ENCODE measurements at places on chromosomes 16 and 17.

DNA sequence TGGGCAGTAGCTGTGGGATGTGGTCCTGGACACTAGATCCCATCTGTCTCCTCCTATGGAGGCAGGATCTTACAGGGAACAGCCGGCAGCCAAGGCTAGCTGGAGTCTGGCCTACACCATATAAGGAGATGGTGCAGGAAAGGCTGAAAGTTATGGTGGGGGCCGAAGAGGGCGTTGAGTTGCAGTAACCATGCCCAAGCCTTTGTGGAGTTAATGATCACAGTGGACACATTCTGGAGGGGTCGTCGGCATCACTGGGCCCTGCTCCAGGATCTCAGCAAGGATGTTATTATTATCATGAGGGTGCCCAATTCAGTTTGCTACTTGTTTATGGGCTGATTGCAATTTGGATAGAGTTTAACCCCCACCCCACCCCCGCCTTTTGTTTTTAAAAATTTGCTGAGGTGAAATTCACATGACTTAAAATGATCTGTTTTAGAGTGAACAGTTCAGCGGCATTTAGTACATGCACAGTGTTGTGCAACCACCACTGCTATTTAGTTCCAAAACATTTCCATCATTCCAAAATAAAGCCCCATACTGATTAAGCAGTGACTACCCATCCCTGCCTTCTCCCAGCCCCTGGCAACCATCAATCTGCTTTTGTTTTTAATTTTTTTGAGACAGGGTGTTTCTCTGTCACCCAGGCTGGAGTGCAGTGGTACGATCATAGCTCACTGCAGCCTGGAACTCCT, 184.3 kb upstream of the CACNG3 start:
- no peak for DNase-seq

DNA sequence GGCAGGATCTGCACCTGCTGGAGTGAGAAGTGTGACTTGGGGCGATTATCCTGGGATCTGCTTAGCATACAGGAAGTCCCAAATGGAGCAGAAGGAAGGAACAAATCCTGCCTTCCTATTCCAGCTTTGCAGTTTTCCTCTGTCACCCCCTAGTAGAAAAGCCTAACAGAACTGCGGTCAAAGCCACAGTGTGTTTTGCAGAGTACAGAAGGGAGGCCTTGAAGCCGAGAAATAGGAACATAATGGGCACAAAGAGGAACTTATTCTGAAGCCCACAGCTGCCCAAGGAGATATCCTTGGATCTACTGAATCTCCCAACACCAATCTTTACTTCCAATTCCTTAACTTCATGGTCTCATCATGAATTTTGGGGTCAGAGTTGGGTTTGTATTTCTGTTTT, 8.5 kb downstream of the KRTAP1-5 start:
- no peak for DNase-seq

DNA sequence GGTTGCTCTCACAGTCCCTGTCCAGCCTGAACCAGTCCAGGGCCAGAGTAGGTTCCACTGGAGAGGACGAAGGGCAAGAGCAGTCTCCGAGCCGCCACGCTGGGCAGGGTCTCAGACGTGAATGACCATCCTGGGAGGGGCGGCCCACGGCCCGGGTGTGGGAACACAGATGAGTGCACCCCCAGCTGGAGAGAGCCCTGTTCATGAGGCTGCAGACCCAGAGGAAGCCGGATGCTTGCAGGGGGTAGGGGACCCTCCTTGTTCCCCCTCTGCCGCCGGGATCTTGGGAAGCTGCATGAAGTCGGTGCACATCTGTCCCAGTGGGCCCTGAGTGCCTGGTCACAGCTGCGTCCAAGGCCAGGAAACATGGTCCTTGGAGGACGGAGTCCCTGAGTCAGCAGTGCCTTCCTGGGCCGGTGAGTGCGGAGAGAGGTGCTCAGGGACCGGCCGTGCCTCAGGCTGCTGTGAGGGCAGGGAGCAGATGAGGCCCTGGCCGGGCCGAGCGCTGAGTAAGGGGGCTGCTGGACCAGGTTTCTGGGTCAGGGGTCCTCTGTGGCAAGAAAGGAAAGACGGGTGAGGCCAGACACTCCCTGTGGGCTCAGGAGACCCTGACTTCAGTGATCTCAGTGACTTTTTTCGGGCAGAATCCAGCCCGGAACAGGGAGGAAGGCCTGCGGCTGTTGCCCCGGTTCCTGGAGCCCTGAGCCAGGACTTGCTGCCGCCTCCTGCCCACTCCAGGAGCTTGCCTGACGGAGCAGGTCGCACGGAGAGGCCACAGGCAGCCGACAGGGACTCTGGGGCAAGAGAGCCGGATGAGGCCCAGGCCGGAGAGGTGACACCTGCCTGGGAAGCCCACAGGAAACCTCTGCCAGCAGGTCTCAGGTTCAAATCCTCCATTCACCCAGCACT, 45.8 kb downstream of the ACTG1 start:
- DNase-seq, result peak; percentile 29

DNA sequence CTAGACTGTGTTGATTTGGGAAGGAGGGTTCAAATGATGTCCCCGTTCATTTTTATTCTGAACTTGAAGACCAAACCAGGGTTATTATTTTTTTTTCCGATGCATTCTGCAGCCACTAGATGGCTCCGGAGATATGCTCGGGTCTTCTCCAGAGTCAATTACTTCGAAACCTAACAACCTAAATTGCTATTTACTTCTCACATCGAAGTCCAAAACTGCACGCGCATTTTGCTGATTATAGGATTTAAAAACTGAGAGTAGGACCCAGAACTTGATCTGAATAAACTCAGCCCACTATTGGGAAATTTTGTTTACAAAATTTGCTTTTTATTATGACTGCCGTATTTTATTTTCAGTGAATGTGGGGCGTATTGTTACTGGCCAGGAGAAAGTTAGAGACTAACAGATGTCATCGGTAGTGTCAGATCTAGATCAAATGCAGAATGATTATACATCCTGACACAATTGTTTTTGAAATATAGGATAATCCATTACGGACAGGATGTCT, 263.8 kb downstream of the HS3ST3A1 start:
- DNase-seq, result peak; percentile 42

- peak; percentile 58 for DNase-seq
These were observed 62.0 kb upstream of the CRHR1 start for GRCh38 chr17:45722161-45722560.

GRCh38 chr16:60279061-60279665, 1545.0 kb upstream of the GOT2 start:
- DNase-seq, result no peak

- no peak for DNase-seq
These were observed 29.4 kb downstream of the CYB5D2 start for GRCh38 chr17:4172356-4172755.

DNA sequence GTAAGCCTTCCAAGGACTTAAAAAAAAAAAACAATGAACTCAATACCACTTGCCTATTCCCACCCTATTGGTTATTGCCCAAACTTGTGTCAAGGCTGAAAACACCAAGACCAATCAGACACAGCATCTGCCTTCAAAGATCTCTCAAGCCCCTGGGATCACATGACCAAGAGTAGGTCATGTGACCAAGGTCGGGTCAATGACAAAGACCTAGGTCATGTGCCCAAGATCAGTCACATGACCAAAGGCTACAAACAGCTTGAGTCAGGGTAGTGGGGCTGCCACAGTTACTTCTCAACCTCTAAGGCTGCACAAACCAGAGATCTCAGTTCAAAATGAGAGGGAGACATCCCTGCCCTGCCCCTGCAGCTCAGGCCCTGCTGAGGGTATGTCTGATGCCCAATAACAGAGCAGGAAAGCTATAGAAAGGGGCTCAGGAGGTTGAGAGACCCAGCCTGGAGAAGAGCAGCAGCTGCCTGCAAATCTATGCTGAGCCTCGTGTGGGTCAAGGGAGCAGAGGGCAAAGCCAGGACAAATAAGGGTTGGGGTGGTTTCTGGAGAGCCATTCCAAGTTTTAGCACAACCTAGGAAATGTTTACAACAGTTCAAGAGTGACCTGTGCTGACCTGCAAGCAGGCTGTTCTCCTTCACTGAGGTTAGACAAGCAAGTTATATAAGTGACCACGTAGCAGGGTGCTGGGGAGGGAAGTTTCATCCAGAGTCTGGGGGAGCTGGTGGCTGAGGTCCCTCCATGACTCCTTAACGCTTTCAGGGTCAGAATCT, 48.8 kb downstream of the PIMREG start:
- peak; percentile 19 for DNase-seq

DNA sequence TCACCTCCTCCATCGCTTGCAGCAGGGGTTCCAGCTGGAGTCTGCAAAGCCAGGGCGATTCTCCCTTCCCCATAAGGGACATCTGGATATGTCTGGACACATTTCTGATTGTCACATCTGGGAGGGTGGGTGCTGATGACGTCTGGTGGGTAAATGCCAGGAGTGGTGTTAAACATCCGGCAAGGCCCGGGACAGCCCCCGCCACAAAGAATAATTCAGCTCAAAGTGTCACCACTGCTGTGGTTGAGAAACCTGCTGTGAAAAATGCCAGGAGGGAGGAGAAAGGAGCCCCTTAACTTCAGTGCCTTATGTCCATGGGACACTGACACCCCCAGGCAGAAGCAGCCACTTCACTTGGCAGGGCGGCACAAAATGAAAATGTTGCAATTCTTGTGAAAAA, 179.4 kb upstream of the SDK2 start:
- DNase-seq, result peak; percentile 27

- no peak for DNase-seq
These were observed 62.3 kb downstream of the MARCHF10 start for GRCh38 chr17:62745806-62746205.

DNA sequence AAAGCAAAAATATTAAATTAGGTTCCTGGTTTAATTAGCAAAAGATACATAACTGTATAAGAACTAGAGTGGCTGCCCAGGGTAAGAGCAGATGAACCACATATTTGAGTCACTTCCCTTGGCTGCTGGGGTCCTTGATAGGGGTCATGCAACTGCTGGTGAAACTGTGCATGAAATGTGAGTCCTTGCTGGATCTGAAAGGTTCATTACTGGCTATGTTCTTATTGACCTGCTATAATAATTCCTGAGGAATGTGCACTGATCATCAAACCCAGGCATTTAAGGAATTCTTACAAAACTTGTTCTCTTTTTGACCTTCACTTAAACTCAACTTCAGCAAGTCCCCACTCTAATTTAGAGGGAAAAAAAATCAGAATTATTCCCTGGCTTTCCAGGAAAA, 183.4 kb downstream of the ZNF18 start:
- no peak for DNase-seq

DNA sequence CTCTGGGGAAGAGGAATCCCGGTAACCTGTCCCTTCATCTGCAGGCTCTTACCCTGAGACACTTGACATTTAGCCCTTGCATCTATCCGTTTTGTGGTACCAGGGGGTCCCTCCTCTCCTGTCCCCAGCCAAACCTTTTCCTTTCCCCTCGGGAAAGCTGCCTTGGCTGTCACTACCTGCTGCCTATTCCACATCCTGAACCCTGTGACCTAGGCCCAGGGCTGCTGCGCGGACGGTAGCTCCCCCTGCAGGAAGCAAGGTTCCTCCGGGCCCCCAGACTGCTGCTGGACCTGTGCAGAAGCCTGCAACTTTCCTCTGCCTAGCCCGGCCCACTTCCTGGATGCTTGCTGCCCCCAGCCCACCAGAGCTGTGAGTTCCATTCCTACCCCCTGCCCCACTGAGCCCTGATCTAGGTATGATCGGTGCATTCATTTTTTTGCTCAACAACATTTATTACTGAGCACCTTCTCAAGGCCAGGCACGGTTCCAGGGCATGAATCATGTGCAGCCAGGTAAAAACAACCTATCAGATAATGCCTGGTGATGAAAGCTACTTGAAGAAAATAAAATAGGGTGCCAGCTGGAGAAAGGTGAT, 10.5 kb upstream of the ALDOA start:
- peak; percentile 62 for DNase-seq

DNA sequence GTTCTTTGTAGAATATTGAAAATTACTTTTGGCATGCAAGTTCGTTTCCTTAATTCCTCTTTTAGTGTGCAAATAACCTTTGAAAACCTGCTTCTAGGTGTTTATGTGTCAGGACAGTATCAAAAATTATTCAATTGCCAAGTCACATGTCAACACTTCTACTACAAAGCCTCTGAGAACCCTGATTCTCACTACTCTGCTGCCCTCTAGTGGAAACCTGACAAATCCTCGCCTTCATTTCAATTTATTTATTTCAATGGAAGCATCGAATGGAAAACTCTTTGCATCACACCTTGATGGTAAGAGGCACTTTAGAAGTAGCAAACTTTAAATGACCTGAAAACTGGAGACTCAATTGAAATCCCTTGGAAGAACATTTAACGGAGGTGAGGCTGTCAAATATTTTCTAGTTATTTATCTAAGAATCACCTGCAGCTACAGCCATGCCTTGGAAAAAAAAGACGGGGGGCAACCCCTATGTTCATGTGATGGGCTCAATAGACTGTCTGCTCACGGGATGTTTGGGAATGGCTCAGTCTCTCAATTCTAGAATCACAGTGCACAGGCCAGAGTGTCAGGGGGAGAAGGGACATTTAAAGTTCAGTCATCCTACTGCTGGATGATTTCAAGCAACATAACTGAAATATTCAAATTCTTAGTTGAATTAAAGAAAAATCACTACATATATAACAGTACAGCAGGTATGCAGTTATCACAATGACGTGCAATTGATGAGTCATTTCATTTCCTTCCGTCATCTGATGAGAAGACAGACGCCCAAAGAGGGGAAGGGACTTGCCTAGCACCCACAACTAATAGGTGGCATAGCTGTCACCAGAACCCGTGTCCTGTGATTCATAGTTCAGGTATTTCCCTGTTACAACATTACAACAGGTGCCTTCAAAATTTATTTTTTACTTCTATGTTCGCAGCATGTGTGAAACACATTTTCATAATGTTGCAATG, 563.9 kb downstream of the TOX3 start:
- DNase-seq, result peak; percentile 67

DNA sequence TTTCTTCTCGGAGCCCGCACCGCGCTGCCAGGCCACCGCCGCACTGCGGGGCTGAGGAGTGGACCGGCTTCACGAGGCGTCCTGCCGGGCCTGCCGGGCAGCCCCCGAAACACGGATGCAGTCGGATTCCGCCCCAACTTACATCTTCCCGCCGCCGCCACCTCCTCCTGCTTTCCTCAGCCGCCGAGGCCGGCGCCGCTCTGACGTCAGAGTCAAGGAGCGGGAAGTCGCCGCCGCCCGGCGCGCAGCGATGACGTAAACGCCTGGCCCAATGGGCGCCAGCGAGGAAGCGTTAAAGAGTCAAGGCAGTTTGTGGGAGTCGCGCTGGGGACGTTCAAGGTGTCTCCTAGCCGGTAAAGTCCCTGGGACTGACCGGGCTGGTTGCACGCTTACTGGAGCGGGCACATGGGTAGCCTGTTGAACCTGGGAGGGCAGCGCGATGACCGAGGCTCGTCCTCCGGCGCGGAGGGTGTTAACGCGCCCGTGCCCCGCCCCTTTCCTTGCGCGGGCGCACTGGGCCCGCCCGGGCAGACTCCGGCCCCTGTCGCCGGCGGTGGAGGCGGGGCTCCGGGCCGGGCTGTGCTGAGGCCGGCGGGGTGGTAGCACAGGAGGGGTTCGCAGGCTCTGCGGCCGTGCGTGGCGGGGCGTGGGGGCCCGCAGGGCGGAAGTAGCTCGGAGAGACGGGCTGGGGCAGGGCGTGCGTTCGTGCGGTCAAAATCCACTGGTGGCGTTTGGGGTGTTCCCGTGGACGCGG, at the start of gene RNPS1:
Gene RNPS1 (minus strand): TSS at position 214 of the 754 bp plus-strand sequence. CDS start 3,483 bp downstream, outside the sequence.
- DNase-seq, result peak; percentile 88

Data from HepG2 (cell line).